Stimulated activated CD8-positive, alpha-beta memory T cell treated with anti-CD3 and anti-CD28 coated beads, Interleukin-7, amount 100 ng/mL, for 48 hours (primary cell): ENCODE measurements at places on chromosomes 6 and 20.

GRCh38 chr6:15096894-15097837, 148.7 kb upstream of the JARID2 start:
- no peak for DNase-seq

DNA sequence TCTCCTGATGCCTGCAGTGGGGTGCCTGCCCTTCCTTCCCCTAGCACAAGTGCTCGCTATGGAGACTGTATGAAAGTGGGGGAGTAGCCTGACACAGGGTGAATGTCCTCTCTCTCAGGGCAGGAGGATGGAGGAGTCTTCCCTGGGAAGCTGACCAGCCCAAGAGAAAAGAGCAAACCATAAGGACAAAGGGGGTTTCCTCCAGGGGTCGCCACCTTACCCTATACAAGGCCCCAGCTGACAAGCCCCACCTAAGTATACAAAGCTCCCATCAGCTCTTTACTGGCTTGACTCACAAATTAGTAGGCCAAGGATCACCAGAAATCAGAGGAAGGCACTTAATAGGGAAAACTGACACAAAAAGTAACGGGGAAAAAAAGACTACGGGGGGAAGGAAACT, 54.1 kb downstream of the PLAGL1 start:
- DNase-seq = no peak

DNA sequence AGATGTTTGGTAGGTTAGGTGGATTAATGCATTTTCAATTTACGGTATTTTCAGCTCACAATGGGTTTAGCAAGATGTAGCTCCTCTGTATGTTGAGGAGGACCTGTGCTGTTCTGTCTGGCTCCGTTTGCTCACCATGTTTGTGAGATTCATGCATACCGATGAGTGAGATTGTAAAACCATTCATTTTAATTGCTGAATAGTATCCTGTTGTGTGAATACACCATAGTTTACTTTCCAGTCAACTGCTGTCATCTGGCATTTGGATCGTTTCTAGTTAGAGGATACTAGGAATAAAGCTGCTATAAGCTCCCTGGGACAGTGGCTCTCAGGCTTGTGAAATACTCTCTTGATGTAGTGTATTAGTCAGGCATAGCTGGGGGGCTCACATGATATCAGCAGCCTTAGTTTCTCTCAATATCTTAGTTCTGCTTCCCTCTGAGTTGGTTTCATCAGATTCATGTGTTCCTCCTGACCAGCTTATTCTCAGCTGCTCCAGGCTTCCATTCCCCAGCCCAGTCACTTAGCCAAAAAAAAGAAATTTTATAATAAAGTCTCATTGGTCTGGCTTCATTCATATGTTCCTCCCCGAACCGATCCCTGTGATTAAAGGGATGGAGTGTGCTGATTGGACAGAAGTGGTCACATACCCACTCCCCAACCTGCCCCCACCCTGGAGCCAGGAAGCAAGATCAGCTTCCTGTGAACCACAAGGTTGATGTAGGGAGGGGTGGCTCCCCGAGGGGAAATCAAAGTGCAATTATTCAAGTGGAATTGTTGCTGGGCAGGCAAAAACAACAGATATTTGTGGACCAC, 10.9 kb upstream of the B4GALT5 start:
- no peak for DNase-seq

DNA sequence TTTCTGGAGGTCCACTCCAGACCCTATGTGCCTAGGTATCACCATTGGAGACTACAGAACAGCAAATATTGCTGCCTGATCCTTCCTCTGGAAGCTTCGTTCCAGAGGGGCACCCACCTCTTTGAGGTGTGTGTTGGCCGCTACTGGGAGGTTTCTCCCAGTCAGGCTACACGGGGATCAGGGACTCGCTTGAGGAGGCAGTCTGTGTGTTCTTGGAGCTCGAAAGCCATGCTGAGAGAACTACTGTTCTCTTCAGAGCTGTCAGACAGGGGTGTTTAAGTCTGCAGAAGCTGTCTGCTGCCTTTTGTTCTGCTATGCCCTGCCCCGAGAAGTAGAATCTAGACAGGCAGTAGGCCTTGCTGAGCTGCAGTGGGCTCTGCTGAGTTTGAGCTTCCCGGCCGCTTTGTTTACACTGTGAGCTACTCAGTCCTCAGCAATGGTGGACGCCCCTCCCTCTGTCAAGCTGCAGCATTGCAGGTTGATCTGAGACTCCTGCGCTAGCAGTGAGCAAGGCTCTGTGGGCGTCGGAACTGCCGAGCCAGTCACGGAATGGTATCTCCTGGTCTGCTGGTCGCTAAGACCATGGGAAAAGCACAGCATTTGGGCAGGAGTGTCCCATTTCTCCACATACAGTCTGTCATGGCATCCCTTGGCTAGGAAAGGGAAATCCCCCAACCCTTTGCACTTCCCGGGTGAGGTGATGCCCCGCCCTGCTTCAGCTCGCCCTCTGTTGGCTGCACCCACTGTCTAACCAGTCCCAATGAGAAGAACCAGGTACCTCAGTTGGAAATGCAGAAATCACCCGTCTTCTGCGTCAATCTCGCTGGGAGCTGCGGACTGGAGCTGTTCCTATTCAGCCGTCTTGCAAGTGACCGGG, 32.5 kb upstream of the ASCC3 start:
- no peak for DNase-seq

DNA sequence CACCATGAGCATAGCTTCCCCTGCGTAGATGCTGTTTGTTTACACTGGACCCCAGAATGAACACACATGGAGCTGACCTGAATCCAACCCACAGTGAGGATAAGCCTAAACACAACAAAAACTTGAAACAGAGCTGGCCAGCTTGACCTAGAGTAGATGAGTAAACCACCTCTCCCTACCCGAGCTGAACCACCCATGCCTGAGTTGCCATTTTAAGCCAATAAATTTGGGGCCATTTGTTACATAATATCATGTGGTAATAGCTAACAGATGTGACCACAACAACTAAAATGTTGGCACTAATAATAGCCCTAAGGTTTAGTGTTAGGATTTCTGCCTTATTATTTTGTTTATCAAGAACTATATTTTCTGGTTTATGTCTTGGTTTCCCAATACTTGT, 103.2 kb upstream of the GRIK2 start:
- DNase-seq = no peak
